ENCODE measurements at places on chromosomes 7 and 10.
A peak's percentile ranks its signal among the peaks of the same experiment; 100 is the strongest.

DNA sequence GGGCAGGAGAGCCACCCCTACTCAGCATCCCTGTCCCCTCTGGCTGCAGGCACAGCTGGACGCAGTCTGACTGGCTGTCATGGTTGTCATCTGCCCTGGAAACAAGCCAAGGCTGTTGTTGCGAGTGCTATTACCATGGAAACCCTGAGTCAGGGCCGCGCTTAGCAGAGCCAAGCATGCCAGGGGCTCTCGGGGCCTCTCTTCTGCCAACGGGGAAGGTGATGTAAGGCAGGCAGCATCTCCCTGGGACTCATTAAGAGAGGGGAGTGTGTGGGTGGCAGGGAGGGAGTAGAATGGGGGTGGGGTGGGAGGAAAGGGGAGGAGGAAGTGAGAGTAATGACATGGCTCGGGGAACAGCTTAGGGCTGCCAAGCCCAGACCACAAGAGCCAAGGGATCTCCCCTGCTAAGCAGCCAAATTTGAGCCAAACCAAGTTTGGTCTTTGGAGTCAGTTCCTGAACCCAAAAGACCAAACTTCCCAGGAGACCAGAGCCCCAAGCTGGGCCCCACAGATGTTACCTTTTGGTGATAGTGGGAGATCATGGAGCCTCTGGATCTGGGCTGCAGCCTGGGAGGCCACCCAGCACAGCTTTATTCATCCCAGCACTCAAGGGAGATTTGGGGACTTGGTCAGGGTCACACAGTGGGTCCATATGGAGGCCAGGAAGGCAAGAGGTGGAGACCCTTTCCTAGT lies 67.6 kb downstream of the TMEM130 start:
- DNase-seq: peak; percentile 70

- no peak for DNase-seq
Observed at GRCh38 chr10:100014071-100014762, 4.5 kb upstream of the DNMBP start.

DNA sequence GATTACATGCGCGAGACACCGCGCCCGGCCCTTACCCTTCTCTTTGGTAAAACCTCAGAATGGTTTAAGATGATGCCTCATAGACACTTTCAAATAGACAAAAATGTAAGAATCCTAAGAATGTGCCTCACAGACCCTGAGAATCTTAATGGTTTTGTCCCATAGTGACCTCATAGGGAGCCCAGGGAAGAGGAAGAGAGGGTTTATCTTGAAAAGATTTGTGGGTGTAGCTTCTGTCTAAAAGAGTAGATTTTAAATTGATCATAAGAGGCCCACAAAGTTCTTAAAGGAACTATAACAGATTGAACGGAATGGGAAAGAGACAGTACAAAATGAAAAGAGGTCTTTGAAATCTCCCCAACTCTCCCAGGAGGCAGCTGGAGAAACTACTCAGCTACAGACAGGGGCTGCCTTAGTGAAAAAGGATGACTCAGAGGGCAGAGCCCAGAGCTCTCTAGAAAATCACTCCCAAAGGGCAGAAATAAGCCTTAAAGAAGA lies 220.6 kb downstream of the ADRA2A start:
- no peak for DNase-seq

GRCh38 chr10:44961931-44962750 lies 2.5 kb downstream of the RASSF4 start:
- no peak for DNase-seq

- no peak for DNase-seq
Observed at GRCh38 chr7:43844662-43845061, 24.7 kb downstream of the MRPS24 start.

- DNase-seq: no peak
Observed at GRCh38 chr7:42747044-42747443, 164.8 kb downstream of the C7orf25 start.
